ENCODE measurements at places on chromosomes 6 and 20.
A peak's percentile ranks its signal among the peaks of the same experiment; 100 is the strongest.

DNA sequence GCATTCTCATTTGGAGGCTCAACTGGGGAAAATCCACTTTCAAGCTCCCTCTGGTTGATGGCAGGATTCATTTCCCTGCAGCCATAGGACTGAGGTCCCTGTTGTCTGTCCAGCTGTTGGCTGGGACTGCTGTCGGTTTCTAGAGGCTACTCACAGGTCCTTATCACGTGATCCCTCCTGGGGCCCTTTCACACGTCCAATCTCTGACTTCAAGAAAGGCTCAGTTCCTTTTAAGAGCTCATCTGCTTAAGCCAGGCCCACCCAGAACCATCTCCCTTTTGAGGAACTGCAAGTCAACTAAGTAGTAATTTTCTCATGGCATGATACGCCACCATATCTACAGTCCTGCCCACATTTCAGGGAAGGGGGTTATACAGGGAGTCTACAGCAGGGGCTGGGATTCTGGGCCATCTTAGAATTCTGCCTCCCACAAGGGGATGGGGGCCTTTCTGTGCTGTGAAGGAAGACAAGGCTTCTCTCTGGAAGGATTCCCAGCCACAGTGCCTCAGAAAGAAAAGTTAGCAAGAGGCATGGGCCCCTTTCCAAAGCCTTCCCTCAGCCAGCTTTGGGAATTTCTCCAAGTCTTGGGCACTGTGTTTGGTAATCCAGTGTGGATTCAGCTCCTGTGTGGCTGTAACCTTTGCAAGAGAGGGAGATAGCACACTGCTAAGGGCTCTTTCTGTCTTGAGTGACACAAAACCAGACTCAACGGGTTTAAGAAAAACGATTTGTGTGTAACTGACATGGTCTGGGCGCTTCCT lies 66.4 kb downstream of the CTCFL start:
- DNase-seq = peak; percentile 48

GRCh38 chr20:1185316-1185741 lies 548 bp upstream of the TMEM74B start:
- peak; percentile 23 for DNase-seq

GRCh38 chr20:63653041-63653973 lies at the start of gene STMN3:
Gene STMN3 (minus strand): TSS chr20:63653424. CDS start chr20:63653345, 79 bp downstream.
- DNase-seq = peak; percentile 88

DNA sequence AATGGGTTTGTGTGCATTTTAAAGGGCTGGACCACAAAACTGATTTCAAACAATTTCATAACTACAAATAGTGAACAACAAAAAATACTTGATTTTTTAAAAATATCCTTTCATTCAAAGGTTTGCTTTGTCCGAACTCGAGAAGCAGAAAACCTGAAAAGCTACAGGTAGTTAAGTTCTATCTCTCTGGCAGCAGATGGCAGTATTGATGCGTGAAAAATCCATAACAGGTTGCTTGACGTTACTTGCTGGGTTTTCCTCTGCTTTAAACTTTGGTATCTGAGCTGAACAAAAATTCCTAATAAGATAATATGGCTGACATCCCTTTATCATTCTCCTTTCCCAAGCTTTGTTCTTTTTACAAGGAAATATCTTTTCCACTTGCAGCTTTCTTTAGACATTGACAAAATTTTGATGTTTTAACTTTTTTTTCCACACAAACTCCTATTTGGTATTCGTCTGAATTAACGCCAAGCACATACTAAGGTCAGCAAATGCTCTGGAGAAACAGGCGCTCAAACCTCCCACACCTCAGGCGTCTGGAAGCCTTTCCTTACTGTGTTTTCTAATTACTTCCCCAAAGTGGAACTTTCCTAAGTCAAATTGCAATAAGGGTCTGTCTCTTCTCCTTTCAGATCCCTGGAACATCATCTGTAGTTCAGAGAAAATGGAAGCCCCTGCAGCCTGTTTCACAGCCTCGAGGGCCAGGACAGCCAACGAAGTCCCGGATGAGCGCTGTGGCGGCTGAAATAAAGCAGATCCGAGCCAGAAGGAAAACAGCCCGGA lies 50.3 kb upstream of the GFRAL start:
- DNase-seq = peak; percentile 22

DNA sequence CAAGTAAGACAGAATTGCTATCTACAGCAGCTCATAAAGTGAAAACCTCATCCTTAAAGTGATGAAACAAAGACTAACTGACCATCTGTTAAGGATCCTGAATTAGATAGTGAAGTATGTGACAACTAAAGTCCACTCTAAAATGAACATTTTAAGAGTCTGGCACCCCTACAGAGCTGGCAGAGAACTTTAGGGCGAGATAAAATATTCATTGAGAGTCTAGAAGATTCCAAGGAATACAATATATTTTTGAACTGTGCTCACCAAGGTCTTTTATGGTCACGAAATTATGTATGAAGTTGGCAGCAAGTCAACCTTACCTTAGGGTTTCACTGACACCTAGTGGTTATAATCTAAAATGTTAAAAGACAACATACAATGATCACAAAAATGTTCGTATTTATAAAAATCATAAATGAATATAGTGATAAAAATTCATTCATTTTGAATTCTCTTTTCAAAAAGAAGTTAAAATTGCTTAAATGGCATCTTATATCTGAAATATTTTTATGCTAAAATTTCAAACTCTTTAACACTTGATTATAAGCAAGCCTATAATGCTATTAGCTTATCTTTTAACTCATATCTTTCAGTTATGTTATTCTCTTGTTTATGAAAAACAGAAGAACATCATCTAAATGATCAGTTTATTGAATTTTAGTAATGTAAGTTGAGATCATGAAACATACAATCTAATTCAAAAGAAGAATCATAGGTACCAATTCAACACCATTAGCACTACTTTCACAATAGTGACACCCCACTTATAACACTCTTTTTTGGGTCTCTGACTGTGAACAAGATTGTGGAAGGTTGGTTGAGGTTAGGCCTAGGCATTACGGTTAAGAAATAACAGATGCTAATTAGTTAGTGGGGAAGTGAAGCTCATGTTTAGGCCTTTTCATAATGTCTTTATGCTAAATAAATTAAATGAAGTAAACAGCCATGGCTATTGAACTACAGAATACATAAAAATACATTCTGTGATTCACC lies 27.5 kb downstream of the RSPH3 start:
- DNase-seq = peak; percentile 79

DNA sequence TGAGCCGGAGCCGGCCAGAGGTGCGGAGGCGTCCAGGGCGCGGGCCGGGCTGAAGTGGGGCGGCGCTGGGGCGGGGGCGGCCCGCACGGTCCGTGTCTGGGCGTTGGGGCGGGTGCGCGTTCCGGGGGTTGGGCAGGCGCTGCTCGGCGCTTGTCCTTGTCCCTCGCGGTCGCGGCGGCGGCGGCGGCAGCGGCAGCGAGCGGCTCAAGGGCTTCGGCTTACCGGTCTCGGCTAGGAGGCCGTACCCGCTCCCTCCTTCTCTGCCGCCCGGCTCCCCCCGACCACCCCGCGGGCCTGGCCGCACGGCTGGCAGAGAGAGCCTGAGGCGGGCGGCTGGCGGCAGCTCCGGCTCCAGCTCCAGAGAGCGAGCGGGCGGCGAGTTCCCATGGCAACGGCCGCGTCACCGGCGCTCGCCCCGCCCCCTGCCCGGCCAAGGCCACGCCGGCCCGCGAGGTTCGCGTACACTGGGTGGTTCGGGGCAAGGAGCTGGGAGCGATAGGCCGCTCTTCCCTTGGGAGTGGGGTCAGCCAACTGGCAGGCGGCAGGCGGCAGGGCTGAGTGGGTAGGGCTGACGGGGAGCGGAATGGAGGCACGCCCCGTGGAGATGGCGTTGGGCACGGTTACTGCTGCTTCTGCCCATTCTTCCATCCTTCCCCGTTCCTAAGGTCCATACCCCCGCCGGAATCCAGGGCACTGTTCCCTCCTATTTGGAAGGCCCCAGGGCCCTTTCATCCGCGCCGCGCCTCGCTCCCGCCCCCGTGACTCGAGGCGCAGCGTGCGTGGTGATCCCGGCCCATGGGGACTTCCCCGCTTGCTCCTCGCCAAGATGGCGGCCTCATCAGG lies at the start of gene LRRC73:
LRRC73 (minus strand) TSS at position 363 of the 843 bp plus-strand sequence. CDS start 561 bp downstream, outside the sequence.
- DNase-seq = peak; percentile 95

GRCh38 chr6:36054956-36055355 lies 27.3 kb downstream of the MAPK14 start:
- no peak for DNase-seq

GRCh38 chr6:50720623-50721022 lies 7.3 kb downstream of the TFAP2D start:
- peak; percentile 3 for DNase-seq

DNA sequence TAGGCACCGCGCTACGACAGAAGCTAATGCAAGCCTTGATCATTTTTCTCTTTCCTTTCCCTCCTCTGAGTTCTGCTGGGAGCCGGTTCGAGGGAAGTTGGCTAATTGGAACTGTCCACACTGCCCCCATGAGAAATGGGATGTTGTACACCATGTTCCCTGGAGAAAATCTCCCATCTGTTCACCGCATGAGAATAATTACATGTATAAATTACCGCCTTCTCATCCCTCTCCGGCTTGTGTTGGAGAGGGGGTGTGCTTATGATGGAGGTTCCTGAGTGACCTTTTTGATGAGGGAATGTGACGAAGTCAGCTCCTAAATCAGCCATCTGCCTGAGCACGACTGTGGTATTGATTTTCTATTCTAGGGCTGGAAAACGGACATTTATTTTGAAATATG lies 320.2 kb upstream of the SULF2 start:
- no peak for DNase-seq

GRCh38 chr6:33169291-33170175 lies 22.7 kb downstream of the COL11A2 start:
- no peak for DNase-seq

- DNase-seq = peak; percentile 20
Observed at GRCh38 chr6:5671601-5672559, 334.8 kb downstream of the NRN1 start.

DNA sequence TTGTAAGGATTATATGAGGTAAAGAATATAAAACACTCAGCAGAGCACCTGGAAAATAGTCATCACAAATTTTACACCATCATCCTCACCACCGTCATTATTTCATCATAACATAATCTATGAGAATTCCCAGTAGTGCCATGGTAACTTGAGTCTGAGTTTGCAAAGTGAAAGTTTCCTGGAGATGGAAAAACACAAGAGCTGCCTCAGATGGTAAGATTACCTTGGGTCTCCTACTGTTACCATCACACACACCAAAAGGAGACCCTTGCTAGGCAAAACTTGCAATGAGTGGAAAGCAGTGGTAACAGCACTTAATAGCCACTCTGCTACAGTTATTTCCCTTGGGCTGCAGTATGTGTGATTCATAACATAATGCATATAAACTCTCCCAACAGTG lies 589.8 kb downstream of the RNF144B start:
- DNase-seq = no peak

DNA sequence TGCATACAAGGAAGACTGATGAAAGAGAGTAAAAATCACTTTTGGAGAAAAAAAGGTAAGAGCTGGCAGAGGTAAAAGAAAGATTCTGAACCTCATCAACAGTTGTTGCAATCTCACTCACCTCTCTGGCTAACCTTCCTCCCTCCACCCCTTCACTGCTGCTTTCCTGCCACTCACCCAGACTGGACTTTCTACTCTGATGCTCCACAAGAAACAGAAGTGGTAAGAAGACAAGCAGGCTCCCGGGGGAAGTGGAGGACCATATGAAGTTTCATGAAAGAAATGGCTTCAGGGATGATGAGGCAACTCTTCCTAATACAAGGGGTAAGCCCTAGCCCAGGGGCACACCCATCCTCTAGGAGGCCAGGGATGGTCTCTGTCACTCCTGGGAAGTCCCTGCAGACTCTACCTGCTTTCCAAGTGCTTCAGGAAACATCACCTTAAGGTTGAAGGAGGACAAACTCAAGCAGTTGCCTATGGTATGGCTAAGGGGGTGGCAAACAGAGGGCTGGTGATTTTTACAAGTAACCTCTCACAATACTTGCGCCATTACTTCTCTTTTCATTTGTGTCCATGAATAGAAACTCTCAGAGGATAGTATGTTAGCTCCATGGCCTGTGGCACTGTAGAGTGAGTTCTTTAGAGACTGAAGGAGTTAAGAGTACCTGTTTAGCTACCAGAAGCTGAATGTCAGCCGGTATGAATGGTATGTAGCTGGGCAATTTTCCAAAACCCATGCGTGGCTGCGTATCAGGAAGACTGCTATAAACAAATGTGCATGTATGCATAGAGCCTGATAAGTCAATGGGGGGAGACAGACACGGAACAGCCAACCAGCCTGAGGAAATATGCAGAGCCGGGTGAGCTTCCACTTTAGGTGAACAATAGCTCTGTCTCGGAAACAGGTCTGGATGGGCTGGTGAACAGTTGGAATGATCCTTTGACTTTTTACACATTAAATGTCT lies 112.0 kb downstream of the BACH2 start:
- DNase-seq = no peak

GRCh38 chr6:93242049-93242448 lies 177.3 kb downstream of the EPHA7 start:
- no peak for DNase-seq

GRCh38 chr6:152596726-152597125 lies 40.4 kb downstream of the SYNE1 start:
- DNase-seq = no peak

GRCh38 chr6:143539734-143540133 lies 28.2 kb upstream of the FUCA2 start:
- no peak for DNase-seq

GRCh38 chr6:170080828-170081371 lies 210.0 kb downstream of the DLL1 start:
- no peak for DNase-seq

- DNase-seq = peak; percentile 85
Observed at GRCh38 chr6:134247231-134247833, 70.6 kb downstream of the SGK1 start.

GRCh38 chr6:127510876-127511275 lies 8.3 kb downstream of the MTCL3 start:
- DNase-seq = no peak

DNA sequence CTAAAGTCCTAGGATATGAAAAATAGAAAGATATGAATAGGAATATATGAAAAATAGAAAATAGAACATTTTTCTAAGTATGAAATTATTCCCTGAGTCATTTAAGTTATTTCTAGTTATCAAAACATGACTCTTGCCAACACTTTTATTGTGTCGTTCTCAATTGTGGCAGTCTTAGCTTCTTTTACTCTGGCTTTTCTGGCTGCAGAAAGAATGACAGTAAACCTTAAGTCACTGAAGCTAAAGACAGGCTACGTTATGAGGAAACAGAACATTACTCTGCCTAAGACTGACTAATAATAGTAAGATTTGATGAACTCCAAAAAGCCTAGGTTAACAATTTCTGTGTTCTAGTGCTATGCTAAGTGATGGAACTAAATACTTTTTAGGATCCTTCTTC lies 74.6 kb downstream of the AIG1 start:
- no peak for DNase-seq

GRCh38 chr20:38147163-38147562 lies 17.9 kb downstream of the TGM2 start:
- peak; percentile 63 for DNase-seq

DNA sequence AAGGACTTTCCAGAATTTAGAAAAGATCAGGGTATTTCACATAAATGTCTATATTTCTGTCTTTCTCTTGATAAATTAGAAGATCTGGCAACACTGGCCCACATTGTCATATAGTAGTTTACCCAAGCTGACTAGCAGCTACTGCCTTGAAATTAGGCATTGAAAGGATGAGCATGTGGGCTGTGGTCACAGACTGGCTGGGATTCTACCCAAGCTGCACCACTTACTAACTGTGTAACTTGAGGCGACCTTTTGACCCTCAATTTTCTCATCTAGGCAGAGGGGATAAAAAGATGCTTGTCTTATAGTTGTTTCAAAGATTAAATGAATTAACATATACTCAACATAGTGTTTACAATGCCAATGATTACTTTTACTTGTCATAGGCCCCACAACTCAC lies 152.7 kb upstream of the BMP2 start:
- no peak for DNase-seq
